ENCODE measurements at places on chromosomes 5 and 9.

- no peak for DNase-seq
These were observed 60.1 kb downstream of the KCTD16 start for GRCh38 chr5:144230806-144231205.

- DNase-seq = no peak
These were observed 153.0 kb upstream of the SMIM23 start for GRCh38 chr5:171632616-171633015.

DNA sequence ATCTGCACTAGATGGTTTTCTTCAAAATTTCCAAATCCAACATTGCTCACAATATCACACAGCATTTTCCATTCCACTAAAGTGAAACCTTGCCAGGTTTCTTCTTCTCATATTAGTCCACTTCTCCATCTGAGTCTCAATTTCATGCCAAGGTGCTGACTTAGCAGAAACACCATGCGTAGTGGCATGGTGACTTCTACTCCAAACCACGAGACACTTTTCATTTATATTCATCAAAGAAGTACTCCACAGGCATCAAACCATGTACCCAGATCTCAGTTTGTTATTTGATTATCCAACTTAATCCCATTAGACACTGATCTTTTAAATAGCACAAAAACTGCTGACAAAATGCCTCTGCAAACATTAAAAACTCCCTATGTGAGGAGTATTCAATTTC is 233.4 kb upstream of the ITGA1 start:
- no peak for DNase-seq

DNA sequence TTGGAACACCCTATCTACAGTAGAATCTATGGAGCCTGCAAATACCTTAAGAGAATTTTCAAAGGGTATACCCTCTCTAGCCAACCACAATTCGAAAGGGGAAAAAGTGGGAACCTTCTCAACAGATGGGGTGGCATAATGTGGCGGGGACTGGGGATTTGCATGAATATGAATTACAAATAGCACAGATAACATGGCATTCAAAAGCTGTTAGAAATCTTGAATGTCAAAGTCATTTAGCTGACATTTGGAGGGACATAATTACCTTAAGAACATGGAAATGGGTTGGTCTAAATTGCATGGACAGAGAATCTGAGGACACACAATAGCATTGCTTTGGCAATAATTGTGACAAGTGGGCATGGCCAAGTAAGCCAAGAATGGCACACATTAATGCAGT is 23.2 kb upstream of the TYRP1 start:
- no peak for DNase-seq

- no peak for DNase-seq
These were observed 410.2 kb downstream of the PRR16 start for GRCh38 chr5:120874081-120874862.

GRCh38 chr9:105670315-105670714 is 8.1 kb downstream of the TAL2 start:
- no peak for DNase-seq

GRCh38 chr5:25619273-25619672 is 974.5 kb upstream of the CDH10 start:
- DNase-seq = no peak

- DNase-seq = no peak
These were observed 95.6 kb downstream of the ARSB start for GRCh38 chr5:78889369-78890140.

DNA sequence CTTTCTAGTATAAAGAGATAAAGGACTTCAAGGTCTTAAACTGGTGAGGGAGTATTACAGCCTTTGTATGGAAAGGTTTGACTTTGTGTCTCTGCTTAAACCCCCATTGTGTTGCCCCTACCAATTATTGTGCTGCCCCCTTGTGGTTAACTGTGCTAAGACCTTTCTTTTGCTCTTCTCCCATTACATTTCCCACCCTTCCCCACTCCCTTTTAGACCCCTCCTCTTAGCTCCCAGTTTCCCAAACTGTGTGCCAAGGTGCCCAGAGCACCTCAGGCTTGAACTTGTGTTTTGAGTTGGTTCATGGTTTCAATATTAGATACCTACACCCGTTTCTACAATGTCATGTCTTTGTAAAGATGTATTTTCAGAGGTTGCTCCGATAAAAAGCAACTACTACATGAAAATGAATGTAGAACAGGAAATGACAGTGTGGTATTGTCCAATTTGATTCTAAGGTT is 2.9 kb downstream of the JAK2 start:
- DNase-seq = no peak
